ENCODE measurements at places on chromosomes 2 and 18. TPM values are rescaled to one million over a fixed set of nuclear protein-coding genes. Genes with fewer than 3 reads are reported as not detected.
A peak's percentile ranks its signal among the peaks of the same experiment; 100 is the strongest.

The CYRIA gene
- total RNA-seq: not detected

The IL1B gene
- total RNA-seq: 1.2 TPM

The LRRTM4 gene
- total RNA-seq: not detected

GRCh38 chr2:43110442-43110871 is 115.9 kb downstream of the ZFP36L2 start:
- peak; percentile 28 for DNase-seq

DNA sequence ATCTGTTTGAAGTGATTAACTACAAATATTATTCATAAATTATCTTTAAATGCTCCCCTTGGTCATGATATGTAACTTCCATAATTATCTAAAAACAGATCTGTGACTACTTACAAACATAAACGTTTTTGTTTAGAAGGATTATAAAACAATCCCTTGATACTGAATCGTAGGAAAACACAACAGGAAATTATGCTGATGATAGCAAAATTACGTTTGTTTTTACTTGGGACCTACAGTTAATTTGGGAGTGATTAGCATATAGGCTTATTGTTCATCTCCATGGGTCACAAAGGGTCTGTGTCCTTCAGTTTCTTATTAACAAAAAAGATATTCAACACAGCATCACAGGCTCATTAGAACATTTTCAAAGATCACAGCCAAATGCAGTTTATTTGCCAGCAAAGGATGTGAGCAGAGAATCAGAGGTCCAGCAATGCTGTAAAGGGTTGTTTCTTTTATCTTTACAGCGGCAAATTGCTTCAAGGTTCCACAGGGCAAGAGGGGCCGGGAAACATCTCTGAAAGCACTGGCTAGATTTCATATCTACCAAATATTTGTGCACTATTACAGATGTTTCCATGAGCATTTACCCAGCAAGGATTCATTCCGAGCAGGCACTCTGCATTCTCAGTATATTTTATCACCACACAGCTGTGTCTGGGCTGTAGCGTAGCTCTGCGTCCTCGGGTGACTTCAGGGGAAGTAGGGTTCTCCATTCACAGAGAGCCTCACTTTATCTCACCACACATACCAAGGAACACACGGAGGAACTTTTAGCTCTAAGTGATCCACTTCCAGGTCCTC is 4.1 kb downstream of the CCDC195 start:
- DNase-seq: no peak

DNA sequence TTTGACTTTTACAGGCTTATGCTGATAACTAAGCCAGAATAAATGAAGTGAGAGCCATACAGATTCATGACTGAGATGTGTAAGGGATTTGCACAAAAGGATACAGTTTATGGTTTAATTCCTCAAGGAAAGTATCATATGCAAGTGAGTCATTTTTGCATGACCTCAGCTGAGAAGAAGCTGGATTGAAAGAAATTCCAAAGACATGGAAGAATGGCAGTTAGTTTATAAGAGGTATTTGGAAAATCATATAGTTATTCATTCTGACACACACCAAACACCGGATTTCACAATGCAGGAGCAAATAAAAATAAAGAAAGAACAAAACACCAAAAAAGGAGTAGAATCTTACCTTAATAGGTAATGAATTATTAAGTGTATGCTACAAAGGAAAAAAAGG is 83.2 kb upstream of the RND3 start:
- DNase-seq: peak; percentile 88

All from HFFc6 (cell line).